IgD-negative memory B cell (primary cell): ENCODE measurements at places on chromosomes 2 and 18. TPM values are rescaled to one million over a fixed set of nuclear protein-coding genes. Genes with fewer than 3 reads are reported as not detected.

Gene TRAPPC12
- 40.9 TPM for polyA plus RNA-seq

Gene WDCP
- 5.8 TPM for polyA plus RNA-seq

Gene ACVR1C
- 0.23 TPM for polyA plus RNA-seq

Gene GGCX
- 16.1 TPM for polyA plus RNA-seq

Gene CRYGD
- not detected for polyA plus RNA-seq

Gene REG1B
- not detected for polyA plus RNA-seq

Gene TRIM54
- not detected for polyA plus RNA-seq
